Activated CD4-positive, alpha-beta T cell treated with anti-CD3 and anti-CD28 coated beads, Interleukin-2, amount 50 U/mL, for 4 hours (primary cell): ENCODE measurements at places on chromosomes 16 and 17.

DNA sequence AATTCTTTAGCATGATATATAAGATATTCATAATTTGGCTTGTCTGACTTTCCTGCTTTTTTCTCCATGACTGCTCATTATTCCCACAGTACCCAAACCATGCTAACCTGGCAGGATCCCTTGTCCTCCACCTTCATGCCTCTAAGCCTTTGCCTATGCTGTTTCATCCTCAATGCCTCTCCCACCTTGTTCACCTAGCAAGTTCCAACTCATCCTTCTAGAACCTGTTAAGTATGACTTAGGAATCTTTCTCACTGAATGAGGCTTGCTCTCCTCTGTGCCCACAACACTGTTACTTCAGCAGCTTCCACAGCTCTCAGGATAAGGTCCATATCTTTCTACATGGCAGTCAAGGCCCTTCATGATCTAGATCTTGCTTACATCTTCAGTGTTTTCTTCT is 34.0 kb downstream of the CA10 start:
- DNase-seq, result no peak

DNA sequence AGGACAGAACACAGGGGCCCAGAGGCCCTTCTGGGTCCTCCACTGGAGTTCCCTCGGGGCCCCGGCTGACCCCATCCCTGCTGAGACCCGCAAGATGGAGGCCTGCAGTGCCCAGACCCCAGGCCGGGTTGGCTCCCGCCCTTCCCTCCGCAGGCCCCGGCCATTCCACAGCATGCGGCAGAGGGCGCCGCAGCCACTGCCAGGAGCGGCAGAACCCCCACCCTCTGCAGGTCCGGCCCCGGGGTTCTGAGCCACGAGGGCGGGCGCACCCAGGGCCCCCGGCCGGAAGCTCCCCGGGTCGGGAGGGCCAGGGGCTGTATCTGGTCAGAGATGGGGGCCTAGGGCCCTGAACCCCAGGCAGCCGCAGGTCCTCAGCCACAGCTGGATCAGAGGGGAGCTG is 2.4 kb upstream of the PERCC1 start:
- peak; percentile 18 for DNase-seq

DNA sequence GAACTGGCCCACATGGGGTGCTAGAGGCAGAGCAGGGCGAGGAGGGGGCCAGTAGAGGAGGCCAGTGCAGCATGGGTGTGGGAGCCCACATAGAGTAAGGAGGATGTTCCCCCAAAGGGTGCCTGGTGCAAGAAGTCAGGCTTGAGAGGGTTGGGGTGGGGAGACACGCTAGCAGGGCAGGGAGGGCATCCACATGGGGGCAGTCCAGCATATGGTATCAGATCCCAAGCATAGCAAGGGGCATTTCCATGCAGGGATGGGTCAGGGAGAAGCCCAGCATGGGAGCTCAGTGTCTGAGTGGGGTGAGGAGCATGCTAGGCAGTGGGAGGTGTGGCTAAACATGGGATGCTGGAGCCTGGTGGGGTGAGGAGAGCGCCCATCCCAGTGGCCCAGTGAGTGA is 213.7 kb downstream of the COPRS start:
- DNase-seq, result no peak

GRCh38 chr17:43562679-43563599 is 16.8 kb upstream of the ETV4 start:
- no peak for DNase-seq

GRCh38 chr17:57918017-57918895 is 37.0 kb downstream of the CUEDC1 start:
- no peak for DNase-seq

DNA sequence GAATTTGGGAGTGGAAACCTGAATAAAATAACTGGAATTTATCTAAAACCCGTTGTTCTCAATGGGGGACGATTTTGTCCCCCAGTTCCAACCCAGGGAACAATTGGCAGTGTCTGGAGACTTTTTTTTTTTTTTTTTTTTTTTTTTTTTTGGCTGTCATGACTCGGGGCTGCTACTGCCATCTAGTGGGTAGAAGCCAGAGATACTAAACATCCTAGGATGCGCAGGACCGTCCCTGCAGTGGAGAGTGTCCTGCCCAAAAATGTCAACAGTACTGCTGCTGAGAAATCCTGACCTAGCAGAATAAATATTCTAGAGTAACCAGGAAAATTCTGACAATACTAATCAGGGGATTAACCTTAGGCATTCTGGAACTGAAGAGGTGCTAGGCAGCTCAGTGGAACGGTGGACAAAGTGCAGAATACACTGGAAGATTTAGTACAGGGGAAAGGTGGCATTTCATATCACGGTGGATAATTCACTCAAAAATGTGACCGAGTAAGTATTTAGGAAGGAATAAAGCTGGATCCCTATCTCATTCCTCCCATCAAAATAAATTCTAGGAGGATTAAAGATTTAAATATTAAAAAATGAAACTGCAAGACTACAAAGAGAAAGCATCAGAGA is 107.6 kb downstream of the SPECC1 start:
- DNase-seq, result peak; percentile 45

DNA sequence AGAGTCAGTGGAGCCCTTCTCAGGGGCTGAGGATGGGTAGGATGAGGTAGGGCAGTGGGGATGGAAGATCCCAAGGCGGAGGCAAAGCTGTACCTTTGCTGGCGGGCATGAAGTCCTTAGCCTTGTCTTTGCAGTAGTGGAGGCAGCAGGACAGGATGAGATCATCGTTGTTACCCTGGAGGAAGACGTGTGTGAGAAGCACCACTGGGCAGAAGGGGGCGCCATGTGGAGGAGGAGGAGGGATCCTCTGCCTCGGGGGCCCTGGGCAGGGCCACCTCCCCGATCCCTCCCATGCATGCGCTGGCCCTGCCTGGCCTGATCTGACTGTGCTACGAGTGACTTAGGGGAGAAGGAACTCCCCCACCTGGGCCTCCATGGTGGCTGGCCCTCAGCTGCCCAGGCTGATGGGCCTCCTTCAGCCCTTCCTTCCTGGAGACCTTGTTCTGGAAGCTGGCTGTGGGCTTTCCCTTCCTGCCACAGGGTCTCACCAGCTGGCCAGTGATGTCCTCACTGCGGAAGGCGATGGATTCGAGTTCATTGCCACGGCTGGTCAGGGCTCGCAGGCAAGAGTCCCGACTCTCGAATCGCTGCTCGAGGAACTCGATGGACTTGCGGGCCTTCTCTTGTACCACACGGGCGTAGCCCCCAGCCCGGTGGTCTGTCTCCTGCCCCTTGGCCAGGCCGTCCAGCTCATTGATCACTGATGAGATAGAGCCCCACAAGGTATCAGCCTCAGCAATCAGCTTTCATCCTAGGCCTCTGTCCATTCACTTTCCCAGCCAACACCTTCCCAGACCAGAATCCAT is 10.3 kb downstream of the HIC1 start:
- DNase-seq, result peak; percentile 46

- DNase-seq, result no peak
Measured at GRCh38 chr17:61496174-61496956, 44.1 kb downstream of the TBX4 start.
